GDM1 (cell line): ENCODE measurements at places on chromosomes 5 and 9.

DNA sequence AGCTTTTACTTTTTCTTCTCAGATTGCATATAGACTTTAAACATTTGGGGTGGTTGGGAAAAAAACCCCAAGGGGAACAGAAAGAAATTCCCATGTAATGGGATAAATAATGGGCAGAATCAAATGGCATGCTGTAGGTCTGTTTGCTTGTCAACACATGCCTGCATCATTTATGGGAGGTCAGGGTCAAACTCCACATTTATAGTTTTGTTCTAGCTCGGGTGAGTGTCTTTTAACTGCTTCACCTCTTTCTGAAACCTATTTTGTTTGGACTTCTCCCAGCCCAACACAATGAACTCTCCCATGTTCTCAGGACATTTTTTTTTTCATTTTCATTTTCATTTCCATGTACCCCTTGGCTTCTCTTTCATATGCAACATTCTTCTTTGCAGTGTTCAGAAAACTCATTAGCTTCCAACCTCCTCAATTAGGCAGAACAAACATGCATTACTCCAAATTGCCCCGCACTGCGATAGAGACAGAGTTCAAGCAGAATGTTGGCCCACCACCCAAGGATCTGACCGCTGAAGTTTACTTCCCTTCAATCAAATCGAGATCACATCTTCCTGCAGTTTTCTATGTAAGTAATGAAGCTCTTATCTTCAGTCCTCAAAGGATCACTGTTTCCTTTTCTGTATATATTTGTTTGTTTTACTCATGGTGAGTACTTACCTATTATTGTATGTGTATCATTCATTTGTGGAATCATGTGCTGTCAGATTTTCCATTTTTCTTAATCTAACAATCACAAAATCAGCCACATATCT, 354.6 kb downstream of the ZSWIM6 start:
- no peak for DNase-seq

GRCh38 chr9:127526655-127527559, 75.6 kb downstream of the LRSAM1 start:
- no peak for DNase-seq

- no peak for DNase-seq
These were observed 76.6 kb upstream of the PAM start for GRCh38 chr5:102678267-102679058.

DNA sequence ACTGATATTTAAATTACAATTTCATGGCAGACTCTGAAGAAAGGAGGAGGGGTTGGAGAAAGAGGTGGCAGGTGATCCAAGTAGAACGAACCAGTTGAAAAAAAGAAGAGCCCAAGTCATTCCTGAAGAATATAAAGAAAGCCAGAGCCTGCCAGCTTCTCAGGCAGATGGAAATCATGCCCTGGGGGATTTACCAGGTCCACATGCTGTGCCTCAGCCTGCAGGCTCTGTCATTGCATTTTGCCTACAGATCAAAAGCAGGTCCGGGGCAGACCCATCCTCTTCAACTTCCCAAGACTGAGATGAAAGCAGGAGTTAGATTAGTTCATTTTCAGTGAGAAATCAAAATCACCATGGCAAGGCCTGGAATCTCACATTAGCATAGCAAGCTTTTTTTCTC, 48.5 kb downstream of the GDNF start:
- DNase-seq, result no peak

DNA sequence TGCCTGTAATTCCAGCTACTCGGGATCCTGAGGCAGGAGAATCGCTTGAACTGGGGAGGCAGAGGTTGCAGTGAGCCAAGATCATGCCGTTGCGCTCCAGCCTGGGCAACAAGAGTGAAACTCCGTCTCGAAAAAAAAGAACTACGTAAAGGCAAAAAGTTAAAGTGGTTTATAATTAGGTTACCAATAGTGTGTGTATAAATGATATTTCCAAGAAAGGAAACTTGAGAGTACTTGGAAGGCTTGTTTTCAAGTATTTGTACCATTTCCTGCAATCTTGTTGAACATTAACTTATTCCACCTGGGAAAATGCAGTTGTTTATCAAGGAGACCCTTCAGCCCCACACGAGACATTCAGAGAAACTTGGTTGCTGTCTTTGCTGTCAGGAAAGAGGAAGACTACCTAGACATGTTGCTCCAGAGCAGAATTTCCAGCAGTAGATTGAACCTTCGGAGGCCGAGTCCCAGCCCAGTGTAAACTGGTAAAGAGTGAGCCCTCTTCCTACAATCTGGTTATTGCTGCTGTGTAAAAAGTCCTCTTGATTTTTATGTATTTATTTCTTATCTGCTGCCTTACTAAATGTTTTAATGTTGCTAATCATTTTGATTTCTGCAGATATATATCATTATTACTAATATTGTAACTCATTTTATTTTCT, 30.1 kb downstream of the STXBP1 start:
- DNase-seq, result no peak

DNA sequence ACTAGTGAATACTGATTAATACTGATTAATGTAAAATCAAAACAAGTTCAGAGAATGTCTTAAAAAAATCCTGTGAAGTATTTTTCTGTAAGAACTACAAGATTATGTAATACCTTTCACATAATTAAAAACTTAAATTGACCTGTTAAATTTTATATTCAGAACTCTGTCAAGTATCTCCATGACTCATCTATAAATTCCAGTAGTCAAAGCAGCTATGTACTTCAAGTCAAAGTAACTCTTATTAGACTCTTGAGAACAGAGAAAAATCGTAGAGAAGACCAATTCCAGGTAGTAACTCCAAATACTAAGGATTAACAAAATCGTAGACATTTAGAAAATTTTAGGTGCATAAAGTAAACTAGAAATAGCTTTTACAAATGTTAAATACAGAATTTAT, 77.1 kb downstream of the HOMER1 start:
- no peak for DNase-seq

DNA sequence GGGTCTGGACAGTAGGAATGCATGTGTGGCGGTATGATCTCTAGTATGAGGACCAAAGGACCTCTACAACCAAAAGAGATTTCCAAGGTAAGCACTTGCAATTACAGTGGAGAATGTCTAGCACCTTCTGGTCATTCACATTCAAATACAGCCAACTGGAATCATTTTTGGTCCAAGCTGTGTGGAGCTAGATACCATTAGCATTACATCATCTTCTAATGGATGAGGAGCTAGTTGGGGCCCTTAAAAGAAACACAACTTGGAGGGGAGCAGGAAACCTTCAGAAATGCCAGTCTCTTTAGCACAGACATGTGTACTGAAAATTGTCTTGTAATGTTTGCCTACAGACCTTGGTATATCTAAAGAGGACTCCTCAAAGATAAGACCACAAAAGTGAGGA, 244.7 kb downstream of the BNC2 start:
- no peak for DNase-seq

DNA sequence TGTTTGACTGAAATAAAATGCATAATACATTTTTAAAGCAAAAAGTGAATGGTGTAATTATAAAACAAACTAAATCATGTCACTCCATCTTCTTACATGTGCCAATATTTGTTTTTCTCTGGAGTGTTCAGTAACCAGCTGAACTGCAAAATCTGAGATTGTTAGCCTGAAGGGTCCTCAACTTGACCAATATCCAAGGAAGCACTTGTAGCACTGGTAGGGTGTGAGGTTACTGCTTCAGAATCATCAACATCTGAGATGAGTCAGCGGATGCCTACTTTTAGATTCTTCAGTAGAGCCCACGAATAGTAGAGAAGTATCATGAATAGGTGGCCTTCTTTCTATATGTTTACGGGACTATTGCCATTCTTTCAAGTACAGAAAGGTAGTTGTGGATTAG, 226.7 kb downstream of the TLE4 start:
- no peak for DNase-seq

- no peak for DNase-seq
These were observed 72.3 kb downstream of the C9orf153 start for GRCh38 chr9:86187121-86187520.

GRCh38 chr5:58722160-58722559, 139.3 kb downstream of the RAB3C start:
- no peak for DNase-seq

- DNase-seq, result no peak
These were observed 195.4 kb upstream of the MSX2 start for GRCh38 chr5:174528821-174529544.
